ENCODE measurements at places on chromosomes 4 and X.

- no peak for DNase-seq
Measured at GRCh38 chrX:53483838-53484405, 49.8 kb upstream of the HSD17B10 start.

- no peak for DNase-seq
Measured at GRCh38 chrX:133645977-133646718, 230.9 kb upstream of the GPC4 start.

- DNase-seq = no peak
Measured at GRCh38 chr4:45663628-45664081, 460.2 kb downstream of the GABRG1 start.

- DNase-seq = no peak
Measured at GRCh38 chr4:55440786-55441185, 45.0 kb downstream of the TMEM165 start.

DNA sequence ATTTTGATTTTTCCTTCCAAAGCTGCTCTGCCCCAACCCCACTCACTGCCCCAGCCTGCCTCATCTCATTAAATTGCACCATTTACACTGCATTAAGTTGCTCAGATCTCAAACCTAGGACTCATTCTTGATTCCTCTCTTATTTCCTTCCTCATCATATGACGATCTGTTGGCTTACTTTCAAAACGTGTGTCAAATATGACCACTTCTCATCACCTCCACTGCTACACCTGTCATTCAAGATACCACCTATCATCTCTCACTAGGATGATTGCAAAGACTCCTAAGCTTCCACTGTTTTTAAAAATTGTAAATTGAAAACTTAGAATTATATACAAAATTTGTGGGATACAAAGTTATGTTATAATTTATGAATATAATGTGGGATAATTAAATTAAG is 147.1 kb downstream of the DCK start:
- no peak for DNase-seq

DNA sequence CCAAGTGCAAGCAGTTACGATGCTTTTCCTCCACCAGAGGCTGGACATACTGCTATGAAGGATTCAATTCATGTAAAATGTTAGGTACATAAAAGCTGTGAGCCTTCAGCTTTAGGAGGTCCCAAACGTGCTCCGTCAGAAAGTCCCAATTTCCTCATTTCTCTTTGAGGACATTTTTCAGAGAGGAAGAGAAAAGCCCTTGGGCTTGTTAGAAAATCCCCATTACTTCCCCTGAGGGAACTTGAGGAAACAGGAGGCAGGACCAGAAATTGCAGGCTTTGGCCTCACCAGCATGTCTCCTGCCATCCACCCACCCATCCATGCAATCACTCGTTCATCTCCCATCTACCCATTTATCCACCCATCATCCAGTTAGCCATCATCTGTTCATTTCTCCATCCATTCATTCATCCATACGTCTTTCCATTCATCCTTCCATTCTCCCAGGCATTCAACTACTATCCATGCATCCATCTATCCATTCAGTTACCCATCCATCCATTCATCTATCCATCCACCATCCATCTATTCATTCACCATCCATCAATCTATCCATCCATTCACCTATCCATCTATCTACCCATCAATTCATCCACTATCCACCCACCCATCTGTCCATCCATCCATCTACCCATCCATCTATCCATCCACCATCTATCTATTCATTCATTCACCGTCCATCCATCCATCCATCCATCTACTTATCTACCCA is 223.5 kb downstream of the AFAP1 start:
- no peak for DNase-seq

DNA sequence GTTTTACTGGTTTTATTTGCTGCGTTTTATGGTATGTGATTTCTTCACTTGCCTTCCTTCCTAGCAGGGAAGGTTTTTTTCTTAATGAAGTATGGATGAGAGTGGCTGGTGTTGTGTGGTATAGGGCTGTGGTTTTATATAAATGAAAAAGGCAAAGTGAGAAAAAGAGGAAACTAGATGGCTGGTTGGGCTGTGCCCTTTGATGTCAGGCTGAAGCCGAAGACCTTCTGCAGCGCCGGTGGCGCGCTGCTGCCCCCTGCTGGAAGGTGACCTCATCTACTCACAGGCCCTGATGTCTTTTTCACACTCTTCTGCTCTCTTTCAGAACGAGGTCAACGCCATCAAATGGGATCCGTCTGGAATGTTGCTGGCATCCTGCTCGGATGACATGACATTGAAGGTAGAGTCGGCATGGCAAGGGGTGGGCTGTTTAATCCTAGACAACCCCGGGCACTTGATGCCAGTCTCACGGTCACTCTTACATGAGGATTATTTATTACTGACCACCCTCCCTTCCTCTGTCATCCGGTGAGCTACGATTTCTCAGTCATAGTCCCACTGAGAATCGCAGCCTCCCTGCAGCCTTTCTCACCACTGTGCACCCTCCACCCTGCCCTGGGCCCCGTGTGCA is 56.6 kb downstream of the GPR143 start:
- DNase-seq = peak; percentile 20

DNA sequence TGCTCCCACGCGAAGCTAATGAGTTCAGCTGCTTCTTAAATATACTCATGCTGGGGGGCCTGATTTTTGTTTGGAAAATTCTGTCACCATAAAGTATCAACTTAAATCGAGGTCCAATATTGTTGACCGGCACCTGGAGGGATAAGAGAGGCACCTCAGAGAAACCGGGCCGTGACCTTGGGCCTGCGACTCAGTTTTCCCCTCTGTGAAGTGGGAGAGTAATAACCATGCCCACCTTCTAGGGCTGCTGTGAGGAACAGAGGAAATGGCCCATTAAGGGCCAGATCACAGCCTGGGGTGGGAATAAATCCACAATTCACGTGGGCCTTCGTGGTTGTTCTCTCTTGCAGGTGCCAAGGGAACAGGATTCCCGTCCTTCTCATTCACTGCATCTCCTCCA is 39.4 kb downstream of the ZBTB49 start:
- DNase-seq = no peak

DNA sequence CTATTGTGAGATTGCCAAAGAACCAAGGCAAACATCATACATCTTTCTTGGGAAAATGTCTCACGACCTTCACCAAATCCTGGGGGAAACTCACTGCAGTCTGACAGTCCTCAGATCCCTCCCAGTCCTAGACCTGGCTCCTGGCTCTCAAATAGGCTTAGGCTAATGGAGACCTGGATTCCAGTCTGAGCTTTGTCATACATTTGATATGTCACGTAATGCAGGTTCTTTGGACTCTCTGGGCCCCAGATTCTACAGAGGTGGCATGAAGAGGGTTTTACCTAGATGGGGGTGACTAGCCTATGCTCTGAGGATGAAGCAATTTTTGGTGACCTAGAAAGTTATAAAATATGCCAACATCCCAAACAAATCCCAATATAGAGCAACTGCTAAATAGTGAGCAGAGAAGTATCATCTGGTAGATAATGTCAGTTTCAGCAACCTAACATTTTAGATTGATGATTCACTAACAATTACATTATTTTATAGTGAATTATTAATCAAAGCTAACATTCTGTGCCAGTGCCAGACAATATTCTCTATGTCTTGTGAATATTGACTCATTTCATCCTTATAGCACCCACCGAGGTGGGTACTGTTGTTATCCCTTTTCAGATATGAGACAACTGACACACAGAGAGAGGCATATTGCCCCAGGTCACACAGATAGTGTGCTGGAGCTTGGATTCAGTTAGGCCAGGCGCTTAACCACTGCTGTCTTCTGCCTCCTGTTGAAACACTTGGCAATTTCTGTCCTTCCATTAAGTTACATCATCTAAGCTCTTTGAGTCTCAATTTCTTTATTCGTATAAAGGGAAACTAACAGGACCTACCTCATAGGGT is 195.4 kb upstream of the MAMLD1 start:
- no peak for DNase-seq

DNA sequence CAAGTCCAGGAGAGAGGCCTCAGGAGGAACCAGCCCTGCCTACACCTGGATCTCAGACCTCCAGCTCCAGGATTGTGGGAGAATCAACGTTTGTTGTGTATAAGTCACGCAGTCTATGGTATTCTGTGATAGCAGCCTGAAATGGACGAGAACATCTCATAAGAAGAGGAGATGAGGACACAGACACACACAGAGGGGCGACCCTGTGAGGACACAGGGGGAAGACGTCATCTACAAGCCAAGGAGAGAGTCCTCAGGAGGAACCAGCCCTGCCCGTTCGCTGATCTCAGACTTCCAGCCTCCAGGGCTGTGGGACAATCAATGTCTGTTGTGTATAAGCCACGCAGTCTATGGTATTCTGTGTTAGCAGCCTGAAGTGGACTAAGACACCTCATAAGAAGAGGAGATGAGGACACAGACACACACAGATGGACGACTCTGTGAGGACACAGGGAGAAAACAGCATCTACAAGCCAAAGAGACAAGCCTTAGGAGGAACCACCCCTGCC is 20.3 kb downstream of the P2RY8 start:
- no peak for DNase-seq

- peak; percentile 20 for DNase-seq
Measured at GRCh38 chr4:37324546-37324945, 80.0 kb downstream of the NWD2 start.

- DNase-seq = no peak
Measured at GRCh38 chr4:80489798-80490197, 154.3 kb downstream of the CFAP299 start.

- peak; percentile 40 for DNase-seq
Measured at GRCh38 chr4:8439914-8440491, 520 bp downstream of the ACOX3 start.

GRCh38 chr4:153655928-153656327 is 28.2 kb upstream of the TLR2 start:
- DNase-seq = no peak

GRCh38 chr4:188196134-188196735 is 57.0 kb downstream of the TRIML1 start:
- no peak for DNase-seq

DNA sequence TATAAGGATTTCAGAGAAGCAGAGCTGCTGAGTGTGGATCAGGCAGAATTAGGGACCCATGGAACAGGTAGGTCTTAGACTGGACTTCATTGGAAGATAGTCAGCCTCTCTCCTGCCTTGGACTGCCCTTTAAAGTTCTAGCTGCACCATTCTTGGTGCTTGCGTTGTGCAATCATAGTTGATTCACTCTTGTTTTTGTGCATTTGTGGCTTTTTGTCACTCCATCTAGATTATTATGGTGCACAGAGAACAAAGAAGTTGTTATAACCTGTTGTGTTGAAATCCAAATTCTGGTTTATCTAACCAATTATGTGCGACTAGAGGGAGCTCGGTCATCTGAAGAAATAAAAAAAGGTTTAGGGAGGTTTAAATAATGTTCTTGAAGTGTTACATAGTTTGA is 59.3 kb downstream of the JADE1 start:
- no peak for DNase-seq

GRCh38 chrX:117985241-117985640 is 131.4 kb downstream of the KLHL13 start:
- DNase-seq = no peak

DNA sequence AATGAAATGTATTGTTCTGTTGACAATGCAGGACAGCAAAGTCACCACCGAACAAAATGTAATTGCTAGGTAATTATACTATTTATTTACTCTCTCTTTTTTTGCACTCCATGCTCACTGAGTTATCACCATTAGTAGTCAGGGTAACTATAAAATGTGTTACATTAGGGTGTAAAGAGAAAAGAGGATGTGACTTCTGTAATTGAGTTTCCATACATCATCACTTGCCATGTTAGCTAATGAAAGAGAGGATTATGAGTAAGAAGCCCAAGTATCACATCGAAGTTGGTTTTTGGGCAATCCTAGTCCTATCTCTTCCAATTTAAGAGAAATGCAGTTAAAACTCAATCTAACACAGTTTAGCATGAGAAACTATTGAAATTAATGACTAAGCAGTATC is 7.6 kb downstream of the ZXDA start:
- DNase-seq = no peak

GRCh38 chr4:24794916-24795665 is at the start of gene SOD3:
Gene SOD3 (plus strand): TSS chr4:24795573. CDS start chr4:24799522, 3,949 bp downstream.
- no peak for DNase-seq

- DNase-seq = no peak
Measured at GRCh38 chr4:6217716-6218381, 17.5 kb upstream of the JAKMIP1 start.

- DNase-seq = no peak
Measured at GRCh38 chr4:1534876-1535526, 128.8 kb upstream of the NKX1-1 start.

- DNase-seq = no peak
Measured at GRCh38 chr4:146178126-146178525, 2.6 kb downstream of the LSM6 start.

DNA sequence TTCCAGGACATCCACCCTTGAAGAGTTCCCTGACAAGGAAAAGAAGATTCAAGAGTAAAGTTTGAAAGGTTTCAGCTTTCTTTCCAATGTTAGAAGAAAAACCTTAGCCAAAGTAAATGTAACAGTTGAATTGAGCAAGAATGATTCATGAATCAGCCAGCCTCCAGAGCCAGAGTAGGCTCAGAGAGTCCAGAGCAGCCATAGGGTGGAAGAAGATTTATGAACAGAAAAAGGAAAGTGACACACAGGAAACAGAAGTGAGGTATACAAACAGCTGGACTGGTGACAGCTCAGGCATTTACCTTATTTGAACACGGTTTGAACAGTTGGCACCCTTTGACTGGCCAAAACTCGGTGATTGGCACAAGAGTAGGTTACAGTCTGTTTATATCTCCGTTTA is 63.2 kb downstream of the QDPR start:
- no peak for DNase-seq

- no peak for DNase-seq
Measured at GRCh38 chr4:118296729-118297128, 56.1 kb downstream of the PRSS12 start.

DNA sequence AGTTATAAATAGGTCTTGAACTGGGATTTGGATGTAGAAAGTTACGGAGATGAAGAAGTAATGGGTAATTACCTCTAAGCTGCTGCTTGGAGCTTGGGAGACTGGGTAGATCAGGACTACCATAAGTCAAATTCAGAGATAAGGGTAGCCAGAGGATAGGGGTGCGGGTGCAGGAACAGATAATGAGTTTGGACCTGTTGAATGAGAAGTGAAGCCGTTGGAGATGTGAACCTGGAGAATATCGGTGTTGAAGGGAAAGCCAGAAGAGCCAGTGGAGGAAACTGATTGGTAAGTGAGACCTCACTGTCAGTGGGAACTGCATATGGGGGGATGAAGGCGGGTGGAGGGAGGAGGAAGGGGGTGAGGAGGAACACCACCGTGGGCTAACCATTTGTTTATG is 618 bp upstream of the FOXO4 start:
- DNase-seq = no peak

GRCh38 chr4:67049446-67049845 is 495.9 kb downstream of the CENPC start:
- no peak for DNase-seq

- no peak for DNase-seq
Measured at GRCh38 chrX:53257670-53258423, 23.5 kb downstream of the IQSEC2 start.

GRCh38 chr4:53620956-53621355 is 29.7 kb upstream of the LNX1 start:
- no peak for DNase-seq

DNA sequence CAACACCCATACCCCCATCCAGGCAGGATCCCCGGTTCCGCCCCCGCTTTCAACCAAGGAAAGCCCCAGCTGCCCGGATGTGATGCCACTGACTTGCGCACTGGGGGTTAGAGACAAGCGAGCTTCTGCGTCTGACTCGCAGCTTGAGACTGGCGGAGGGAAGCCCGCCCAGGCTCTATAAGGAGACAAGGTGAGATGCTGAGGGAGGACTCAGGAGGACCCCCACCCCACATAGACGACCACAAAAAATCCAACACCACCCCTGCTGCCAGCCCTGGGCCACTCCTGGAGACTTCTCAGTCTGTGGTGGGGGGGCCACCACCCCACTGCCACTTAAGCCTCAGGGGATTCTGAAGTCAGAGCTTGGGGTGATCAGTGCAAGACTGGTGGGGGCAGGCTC is at the start of gene MAGEA4:
Gene MAGEA4, plus strand, starts transcription at position 110 of the 400 bp plus-strand sequence. CDS start 10,776 bp downstream, outside the sequence.
- no peak for DNase-seq

All from NCI-H1694 treated with DMSO at 0.1 percent for 48 hours (cell line).